ENCODE measurements at places on chromosomes 4 and X.
A peak's percentile ranks its signal among the peaks of the same experiment; 100 is the strongest.

GRCh38 chrX:12401252-12401651, 263.0 kb downstream of the FRMPD4 start:
- DNase-seq, result no peak

GRCh38 chr4:85617202-85617601, 142.3 kb downstream of the ARHGAP24 start:
- DNase-seq, result no peak

DNA sequence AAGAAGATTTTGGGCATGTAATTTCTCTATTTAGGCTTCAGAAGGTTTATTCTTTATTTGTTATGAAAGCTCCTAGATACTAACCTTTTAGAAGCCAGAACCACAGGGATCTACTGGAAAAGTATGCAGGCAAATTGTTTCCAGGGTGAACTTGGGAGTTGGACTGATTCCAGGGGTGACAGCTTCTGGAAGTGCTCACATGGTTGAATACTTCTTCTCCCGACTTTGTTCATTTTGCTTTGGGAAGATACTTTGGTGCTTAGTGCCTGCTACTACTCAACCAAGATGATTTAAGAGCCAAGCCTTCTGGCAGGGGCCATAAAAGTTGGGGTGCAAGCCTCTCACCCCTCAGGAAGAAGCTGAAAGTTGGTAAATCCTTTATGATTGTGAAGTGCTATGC, 445.6 kb downstream of the ACTRT1 start:
- DNase-seq, result no peak

DNA sequence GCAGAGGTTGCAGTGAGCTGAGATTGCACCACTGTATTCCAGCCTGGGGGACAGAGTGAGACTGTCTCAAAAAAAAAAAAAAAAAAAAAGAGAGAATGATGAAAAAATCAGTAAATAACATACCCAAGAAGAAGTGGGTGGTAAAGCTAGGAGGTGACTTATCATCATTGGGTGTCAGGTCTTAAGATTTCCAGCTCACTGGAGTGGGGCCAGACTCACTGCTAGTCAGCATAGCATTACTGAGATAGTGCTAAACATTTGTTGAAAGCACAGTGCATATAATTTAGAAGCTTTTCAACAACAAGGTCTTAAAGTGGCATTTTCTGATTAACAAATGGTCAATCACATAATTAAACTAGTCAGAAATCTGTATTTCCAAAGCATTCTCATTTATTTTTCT, 221.8 kb upstream of the GYPA start:
- no peak for DNase-seq

GRCh38 chrX:8067754-8068462, 103.2 kb downstream of the VCX2 start:
- DNase-seq, result no peak

DNA sequence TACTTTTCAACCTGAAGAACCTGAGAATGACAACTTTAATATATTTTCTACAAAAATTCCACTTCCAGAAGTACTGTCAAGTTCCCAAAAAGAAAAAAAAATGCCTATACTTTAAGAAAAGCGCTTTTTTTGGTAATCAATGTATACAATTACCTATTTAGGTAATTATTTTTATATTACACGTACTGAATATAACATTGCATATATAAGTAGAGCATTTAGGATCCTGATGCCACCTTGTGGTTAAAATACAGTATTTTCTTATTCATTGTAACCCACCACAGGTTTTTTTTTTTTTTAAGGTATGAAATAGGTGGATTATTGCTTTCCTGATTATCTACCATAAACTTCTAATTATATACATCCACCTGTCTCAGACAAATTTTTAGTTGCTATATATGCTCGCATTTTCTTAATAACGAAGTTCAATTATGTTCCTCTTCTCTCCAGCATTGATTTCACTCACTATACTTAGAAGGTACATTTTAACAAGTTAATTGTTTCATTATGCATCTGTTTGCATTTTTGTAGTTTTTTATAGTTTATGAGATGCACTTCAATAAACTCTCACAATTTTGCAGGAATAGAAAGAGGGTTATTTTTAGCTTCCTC, 5.2 kb downstream of the MAP9 start:
- peak; percentile 37 for DNase-seq

DNA sequence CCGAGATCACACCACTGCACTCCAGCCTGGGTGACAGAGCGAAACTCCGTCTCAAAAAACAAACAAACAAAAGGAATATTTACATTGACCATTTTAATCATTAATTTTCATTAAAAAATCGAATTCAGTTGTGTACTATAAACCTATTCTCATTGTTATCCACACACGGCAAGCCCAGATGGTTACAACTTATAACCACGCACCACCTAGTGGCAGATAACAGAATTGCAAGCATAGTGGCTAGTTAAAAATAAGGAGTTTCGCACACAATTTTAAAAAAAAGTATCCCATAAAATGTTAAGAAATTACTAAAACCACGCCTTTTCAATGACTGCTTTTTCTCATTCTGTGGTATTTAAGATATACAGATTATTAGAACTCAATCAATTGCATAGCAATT, 25.4 kb downstream of the MBNL3 start:
- DNase-seq, result peak; percentile 20

DNA sequence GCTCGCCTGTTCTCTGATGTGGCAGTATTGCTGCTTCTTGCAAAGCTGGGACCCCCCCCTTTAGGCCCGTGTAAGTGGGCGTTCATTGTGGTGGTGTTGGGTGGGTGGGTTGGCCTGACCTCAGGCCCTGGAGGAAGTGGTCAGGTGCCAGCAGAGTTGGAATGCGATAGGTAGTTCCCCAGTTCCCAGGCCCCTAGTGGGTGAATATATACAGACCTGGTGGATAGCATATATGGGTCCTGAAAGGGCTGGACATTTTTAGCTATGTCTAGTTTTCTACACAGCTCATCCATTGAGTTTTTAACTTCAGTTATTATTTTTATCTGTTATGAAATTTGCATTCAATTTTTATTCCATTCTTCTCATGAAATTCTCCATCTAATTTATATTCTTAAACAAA, 35.8 kb upstream of the UCP1 start:
- DNase-seq, result no peak

DNA sequence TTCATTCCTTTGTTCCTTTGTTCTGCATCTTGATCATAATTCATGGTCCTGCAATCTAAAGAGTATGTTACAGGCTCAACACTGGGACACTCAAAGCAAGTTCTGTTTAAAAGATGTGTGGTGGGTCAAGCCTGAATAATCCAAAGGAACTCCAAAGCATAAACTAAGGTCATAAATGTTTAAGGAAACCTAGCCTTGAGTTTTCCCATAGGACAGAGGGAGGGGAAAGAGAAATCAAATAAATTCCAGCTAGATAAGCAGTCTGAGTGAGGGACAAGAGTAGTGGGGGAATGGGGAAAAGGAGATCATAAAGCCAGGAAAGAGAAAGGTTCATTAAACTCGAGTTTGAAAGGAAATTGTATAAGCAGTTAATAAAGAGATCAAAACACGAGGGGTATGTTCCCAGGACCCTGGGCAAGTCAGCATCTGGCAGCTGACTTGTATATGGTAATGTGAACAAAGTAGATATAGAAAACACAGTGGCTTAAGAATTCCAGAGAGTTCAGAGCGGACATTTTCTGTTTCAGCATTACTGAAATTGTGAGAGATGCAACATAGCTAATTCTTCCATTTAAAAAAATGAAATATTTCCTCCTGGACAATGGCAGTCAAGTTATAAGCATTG, 125.8 kb upstream of the EDNRA start:
- no peak for DNase-seq

GRCh38 chr4:139175646-139176301, 1.2 kb downstream of the ELF2 start:
- no peak for DNase-seq

DNA sequence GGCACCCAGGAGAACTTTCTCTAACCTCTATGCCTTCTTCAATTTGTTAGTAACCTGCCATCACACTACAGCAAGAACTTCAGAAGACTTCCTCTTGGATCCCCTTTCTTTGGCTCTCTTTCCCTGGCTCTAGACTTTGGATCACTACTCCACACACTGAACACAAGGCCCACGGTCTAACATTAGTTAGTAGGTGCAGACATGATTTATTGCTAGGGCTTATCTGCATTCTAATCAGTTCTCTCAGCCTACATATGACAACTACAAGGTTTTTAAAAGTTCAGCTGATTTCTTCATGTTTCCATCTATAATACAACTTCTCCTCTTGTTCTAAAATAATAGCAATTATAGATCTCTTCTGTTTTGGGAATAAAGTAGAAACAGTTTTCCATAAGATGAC, 209.1 kb upstream of the ANXA10 start:
- DNase-seq, result no peak

GRCh38 chrX:1874416-1874815, 259.6 kb downstream of the ASMT start:
- DNase-seq, result no peak
